ENCODE measurements at places on chromosomes 7 and 10. TPM values are rescaled to one million over a fixed set of nuclear protein-coding genes. Genes with fewer than 3 reads are reported as not detected.

DNA sequence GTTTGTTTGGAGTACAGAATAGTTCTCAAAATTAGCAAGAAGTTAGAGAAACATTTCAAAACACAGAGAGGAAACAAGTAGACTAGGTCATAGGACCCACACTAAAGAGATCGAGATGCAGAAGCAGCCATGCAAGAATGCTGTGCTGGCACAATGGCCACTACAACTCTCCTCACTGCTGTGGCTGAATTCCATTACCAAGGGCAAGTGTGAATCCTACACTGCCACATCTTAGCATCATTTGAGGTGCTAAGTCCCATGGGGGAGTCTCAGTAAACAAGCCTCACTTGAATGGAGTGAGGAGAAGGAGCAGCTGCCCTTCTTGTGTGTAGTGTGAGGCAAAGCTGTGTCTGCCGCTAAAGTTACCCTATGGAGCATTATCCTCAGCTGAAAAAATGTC is 56.7 kb downstream of the PCLO start:
- H3K4me3 ChIP-seq: no peak overlapping the region
- no peak for DNase-seq
- H3K27ac ChIP-seq: no peak overlapping the region

Gene SPDYE1
- not detected for total RNA-seq

DNA sequence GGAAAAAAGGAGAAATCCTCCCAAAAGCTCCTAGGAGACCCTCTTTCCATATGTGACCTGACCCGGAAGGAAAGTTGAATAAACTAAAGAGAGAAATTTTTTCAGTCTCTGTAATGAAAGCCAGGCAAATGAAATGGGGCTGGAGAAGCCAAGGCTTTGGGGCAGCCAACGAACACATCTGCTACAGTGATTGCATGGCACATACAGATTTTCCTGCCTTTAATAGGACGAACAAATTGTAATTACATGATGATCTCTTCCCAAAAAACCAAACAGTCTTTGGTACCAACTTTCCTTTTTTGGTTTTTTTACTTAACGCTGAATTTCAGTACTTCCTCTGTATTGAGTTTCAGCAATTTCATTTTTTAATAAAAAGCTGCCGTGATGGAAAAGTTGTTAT is 23.5 kb upstream of the PTN start:
- H3K4me3 ChIP-seq: no peak overlapping the region
- no peaks in the 10 kb centered on the region for H3K36me3 ChIP-seq
- no peak overlapping the region for H3K27ac ChIP-seq
- H3K27me3 ChIP-seq: no peaks in the 10 kb centered on the region
- DNase-seq: no peak

- DNase-seq: peak; percentile 73
- no peak overlapping the region for H3K4me3 ChIP-seq
- no peak overlapping the region for H3K27ac ChIP-seq
- H3K27me3 ChIP-seq: no peaks in the 10 kb centered on the region
These were observed 254.9 kb downstream of the KIAA1217 start for GRCh38 chr10:24463611-24464426.

GRCh38 chr7:134766779-134767519 is 12.5 kb upstream of the CALD1 start:
- no peaks in the 10 kb centered on the region for H3K27me3 ChIP-seq
- H3K4me1 ChIP-seq: peaks cover under 1% of the 10 kb centered on the region
- no peak overlapping the region for H3K27ac ChIP-seq
- no peak for DNase-seq
- H3K4me3 ChIP-seq: no peak overlapping the region

DNA sequence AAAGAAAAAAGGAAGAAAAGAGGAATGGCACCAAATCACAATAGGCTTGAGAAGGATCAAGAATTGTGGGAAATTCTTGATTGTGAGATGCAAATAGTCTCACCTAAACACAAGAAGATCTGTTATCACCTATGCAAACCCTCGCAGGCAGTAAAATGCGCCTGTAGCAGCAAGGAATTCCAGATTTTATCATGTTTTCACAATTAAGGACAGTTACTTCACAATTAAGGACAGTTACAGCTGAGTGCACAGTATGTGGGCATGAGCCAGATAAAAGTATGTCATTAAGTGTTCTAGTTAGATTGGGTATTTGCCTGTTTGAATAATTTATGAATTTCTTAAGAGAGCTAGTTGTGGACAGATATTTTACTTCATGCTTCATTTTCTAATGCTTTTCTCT is 336.2 kb downstream of the CDC14C start:
- no peaks in the 10 kb centered on the region for H3K36me3 ChIP-seq
- H3K27me3 ChIP-seq: no peaks in the 10 kb centered on the region
- no peak for DNase-seq
- no peak overlapping the region for H3K27ac ChIP-seq

- H3K27ac ChIP-seq: no peak overlapping the region
- DNase-seq: no peak
- H3K4me1 ChIP-seq: no peaks in the 10 kb centered on the region
- no peak overlapping the region for H3K4me3 ChIP-seq
- H3K27me3 ChIP-seq: no peaks in the 10 kb centered on the region
These were observed 164.6 kb upstream of the C1GALT1 start for GRCh38 chr7:7017707-7018280.

GRCh38 chr7:6479067-6479466 is 31.3 kb upstream of the DAGLB start:
- no peak overlapping the region for H3K27ac ChIP-seq
- H3K4me1 ChIP-seq: peaks cover 12% of the 10 kb centered on the region
- H3K36me3 ChIP-seq: peaks cover 3% of the 10 kb centered on the region
- no peak overlapping the region for H3K4me3 ChIP-seq

Gene SLC13A1
- not detected for total RNA-seq

- DNase-seq: peak; percentile 27
- H3K4me3 ChIP-seq: no peak overlapping the region
- H3K27ac ChIP-seq: no peak overlapping the region
- peaks cover 18% of the 10 kb centered on the region for H3K27me3 ChIP-seq
These were observed 6.3 kb downstream of the KLF6 start for GRCh38 chr10:3778692-3779157.

Gene FFAR4
- total RNA-seq: not detected

Gene ANKRD1
- 39.1 TPM for total RNA-seq

Gene LRGUK
- total RNA-seq: 0.21 TPM

- no peaks in the 10 kb centered on the region for H3K27me3 ChIP-seq
- no peaks in the 10 kb centered on the region for H3K36me3 ChIP-seq
- H3K4me3 ChIP-seq: no peak overlapping the region
- no peak overlapping the region for H3K27ac ChIP-seq
- no peaks in the 10 kb centered on the region for H3K4me1 ChIP-seq
These were observed 62.6 kb downstream of the RNF32 start for GRCh38 chr7:156703209-156703608.

GRCh38 chr10:22912763-22913384 is 15.0 kb upstream of the ARMC3 start:
- no peaks in the 10 kb centered on the region for H3K36me3 ChIP-seq
- no peak overlapping the region for H3K27ac ChIP-seq
- H3K4me1 ChIP-seq: peaks cover 7% of the 10 kb centered on the region
- no peak for DNase-seq
- H3K4me3 ChIP-seq: no peak overlapping the region

GRCh38 chr10:6273351-6273750 is 70.6 kb downstream of the PFKFB3 start:
- H3K4me1 ChIP-seq: peaks cover 14% of the 10 kb centered on the region
- no peaks in the 10 kb centered on the region for H3K36me3 ChIP-seq
- H3K4me3 ChIP-seq: no peak overlapping the region
- H3K27ac ChIP-seq: peak overlapping the region; percentile 77
- H3K27me3 ChIP-seq: no peaks in the 10 kb centered on the region
- peak; percentile 27 for DNase-seq

Gene PRKCQ
- total RNA-seq: 3.7 TPM

GRCh38 chr10:100978121-100978900 is 9.0 kb downstream of the MRPL43 start:
- no peak overlapping the region for H3K27ac ChIP-seq
- no peak for DNase-seq
- H3K27me3 ChIP-seq: no peaks in the 10 kb centered on the region
- no peak overlapping the region for H3K4me3 ChIP-seq

Gene CDNF
- 0.74 TPM for total RNA-seq

DNA sequence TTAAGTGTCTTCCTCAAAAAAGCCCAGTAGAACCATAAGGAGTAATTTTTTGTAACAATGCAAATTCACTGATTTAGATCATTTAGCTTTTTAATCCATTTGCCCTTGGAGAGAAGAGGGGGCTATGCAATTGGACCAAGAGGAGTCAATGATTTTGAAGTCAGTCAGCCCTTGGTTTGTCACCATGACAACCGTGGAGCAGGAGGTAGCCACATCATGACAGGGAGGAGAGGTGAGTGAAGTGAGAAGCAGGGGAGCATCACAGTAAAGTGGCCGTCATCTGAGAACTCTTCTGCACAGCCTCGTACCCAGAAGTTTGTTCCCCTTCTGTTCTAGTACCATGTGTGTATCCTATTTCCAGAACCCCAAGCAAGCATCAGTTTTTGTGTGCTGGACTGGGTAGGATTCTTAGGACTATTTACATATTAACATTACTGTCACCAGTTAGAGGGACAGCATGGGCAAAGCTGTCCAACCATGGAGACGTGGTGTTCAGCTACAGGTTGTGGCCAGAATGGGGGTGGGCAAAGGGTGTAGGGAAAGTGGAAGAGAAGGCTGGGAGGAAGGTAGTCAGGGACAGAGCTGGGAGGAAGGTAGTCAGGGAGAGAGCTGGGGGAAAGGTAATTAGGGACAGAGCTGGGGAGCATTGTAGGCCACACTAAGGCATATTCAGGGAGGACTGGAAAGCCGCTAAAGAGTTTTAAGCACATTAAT is 13.1 kb downstream of the UBE3C start:
- no peaks in the 10 kb centered on the region for H3K27me3 ChIP-seq
- no peak overlapping the region for H3K4me3 ChIP-seq
- H3K27ac ChIP-seq: peak overlapping the region; percentile 35
- H3K36me3 ChIP-seq: no peaks in the 10 kb centered on the region

DNA sequence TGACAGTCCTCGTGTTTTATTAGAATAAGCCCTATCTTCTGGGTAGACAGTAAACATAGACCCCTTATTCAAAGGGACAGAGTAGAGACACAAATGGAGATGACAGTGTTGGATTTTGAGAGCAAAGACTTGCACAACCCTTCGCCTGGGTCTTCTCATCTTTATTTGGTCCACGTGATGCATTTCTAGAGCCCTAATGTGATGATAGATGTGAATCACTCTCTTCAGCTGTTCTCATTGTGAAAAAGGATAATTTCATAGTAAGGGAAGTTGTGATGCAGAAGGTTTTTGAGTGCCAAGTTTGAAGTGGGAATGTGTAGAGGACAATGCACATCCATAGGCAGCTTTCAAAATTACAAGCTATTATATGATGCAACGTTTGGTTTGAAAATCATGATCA is 86.3 kb downstream of the CREB5 start:
- H3K27me3 ChIP-seq: no peaks in the 10 kb centered on the region
- H3K36me3 ChIP-seq: no peaks in the 10 kb centered on the region
- no peaks in the 10 kb centered on the region for H3K4me1 ChIP-seq
- H3K4me3 ChIP-seq: no peak overlapping the region

DNA sequence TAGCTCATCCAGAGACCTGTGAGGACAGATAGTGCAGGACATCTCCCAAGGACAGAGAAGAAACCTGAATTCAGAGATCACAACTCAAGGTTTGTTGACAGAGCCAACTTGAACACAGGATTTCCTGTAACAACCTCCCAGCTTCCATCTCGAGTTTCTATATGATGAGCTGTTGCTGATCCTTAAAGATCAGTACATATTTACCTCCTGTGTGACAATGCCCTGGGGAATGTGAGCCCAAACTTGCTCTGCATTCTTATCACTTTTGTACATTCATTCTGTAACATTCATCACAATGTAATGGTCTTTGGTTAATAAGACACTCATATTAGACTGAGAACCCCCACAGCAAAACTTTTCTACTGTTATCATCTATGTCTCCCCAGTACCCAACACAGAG is 468.6 kb downstream of the XPNPEP1 start:
- DNase-seq: no peak
- no peaks in the 10 kb centered on the region for H3K27me3 ChIP-seq
- H3K4me1 ChIP-seq: no peaks in the 10 kb centered on the region
- no peaks in the 10 kb centered on the region for H3K36me3 ChIP-seq
- H3K27ac ChIP-seq: no peak overlapping the region

DNA sequence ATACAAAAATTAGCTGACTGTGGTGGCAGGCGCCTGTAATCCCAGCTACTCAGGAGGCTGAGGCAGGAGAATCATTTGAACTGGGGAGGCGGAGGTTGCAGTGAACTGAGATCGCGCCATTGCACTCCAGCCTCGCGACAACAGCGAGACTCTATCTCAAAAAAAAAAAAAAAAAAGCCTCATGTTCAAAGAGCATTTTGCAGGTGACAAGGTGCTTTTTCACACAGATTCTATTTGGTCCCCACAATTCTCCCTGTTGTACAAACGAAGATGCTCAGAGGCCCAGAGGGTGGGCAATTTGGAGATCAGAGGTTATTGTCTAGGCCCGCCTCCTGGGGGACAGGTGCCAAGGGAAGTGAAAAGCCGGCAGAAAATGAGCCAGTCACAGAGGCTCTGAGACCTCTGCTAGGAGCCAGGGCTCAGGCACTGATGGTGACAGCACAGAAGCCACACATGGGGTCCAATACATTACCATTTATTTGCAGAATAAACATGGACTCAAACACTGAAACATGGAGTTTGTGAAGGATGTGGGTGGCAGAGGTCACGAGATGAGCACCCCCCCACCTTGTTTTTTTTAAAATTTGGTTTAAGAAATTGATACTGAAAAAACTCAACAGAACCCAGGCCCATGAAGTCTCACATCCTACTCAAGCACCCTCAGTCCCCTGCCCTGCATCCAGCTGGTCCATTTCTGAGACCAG is 882 bp upstream of the GAL3ST4 start:
- peaks cover 10% of the 10 kb centered on the region for H3K4me1 ChIP-seq
- DNase-seq: no peak
- no peak overlapping the region for H3K27ac ChIP-seq
- H3K4me3 ChIP-seq: no peak overlapping the region

GRCh38 chr7:126700807-126701604 is 551.7 kb downstream of the GRM8 start:
- no peaks in the 10 kb centered on the region for H3K36me3 ChIP-seq
- DNase-seq: peak; percentile 59
- no peak overlapping the region for H3K4me3 ChIP-seq
- H3K27me3 ChIP-seq: no peaks in the 10 kb centered on the region
- H3K4me1 ChIP-seq: peaks cover 4% of the 10 kb centered on the region

DNA sequence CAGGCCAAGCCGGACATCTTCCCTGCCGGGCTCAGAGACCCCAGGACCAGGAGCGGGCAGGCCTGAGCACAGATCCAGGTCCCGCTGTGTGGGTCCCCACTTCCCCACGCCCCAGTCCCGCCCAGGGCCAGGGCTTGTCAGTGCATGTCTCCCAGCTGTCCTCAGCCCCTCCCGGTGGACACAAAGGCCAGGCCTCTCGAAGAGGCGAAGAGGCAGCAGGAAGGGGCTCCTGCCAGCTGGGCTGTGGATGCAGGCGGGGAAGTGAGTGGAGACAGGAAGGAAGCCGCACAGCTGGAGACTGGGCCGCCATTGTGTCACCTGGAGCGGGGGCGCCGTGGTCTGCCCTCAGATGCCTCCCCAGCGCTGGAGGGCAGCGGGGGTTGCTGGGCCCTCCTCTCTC is 4.8 kb downstream of the GRIFIN start:
- no peaks in the 10 kb centered on the region for H3K4me1 ChIP-seq
- H3K36me3 ChIP-seq: no peaks in the 10 kb centered on the region
- no peak for DNase-seq
- no peaks in the 10 kb centered on the region for H3K27me3 ChIP-seq
- H3K4me3 ChIP-seq: no peak overlapping the region
- no peak overlapping the region for H3K27ac ChIP-seq
